Activated CD8-positive, alpha-beta memory T cell treated with anti-CD3 and anti-CD28 coated beads for 48 hours (primary cell): ENCODE measurements at places on chromosomes 16 and 17.

DNA sequence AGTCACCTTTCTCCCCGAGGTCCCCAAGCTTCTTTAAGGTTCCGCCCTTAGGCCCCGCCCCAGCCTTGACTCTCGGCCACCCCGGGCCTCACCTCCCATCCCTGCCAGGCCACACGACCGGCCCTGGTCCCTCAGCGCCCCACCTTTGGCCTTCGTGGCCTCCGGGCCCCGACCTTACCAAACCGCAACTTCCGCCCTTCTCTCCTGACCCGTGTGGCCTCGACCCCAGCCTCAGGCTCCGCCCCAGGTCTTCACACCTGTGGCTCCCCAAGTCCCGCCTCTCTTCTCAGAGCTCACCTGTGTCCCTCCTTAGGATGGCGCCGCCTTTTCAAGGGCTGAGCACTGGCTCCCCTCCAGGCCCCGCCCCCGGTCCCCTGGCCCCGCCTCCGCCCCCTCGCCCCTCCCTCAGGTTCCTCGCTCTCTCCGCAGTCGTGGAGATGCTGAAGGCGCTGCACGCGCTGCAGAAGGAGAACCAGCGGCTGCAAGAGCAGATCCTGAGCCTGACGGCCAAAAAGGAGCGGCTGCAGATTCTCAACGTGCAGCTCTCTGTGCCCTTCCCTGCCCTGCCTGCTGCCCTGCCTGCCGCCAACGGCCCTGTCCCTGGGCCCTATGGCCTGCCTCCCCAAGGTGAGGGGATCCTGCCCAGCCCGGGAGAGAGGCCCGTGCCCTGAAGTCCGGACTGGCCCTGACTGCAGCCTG is 10.0 kb upstream of the CISD3 start:
- no peak for DNase-seq

DNA sequence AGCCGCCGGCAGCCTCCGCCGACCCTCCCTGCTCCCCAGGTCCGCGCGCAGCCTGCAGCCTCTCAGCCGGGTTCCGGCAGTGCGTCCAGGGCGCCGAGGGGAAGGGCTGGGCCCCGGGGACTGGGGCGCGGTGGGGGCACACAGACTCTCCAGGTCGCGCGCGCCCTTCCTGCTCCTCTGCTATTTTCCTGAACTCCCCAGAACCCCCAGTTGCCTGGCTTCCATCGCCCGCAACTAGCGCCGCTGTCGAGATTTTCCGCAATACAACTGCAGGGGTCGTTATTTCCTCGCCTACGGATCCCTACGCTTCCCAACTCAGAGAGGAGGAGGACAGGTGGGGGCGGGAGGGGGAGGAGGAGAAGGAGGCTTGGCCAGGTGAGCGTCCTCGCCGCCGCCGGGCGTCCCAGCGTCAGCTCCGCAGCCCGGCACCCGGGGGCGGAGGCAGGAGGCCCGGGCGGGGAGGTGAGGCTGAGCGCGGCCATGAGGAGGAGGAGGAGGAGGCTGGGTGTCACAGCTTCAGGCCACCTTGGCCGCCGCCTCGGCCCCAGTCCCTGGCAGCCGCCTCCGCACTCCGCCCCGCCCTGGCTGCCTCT is at the start of gene CA10:
Gene CA10, minus strand, starts transcription at position 265 of the 593 bp plus-strand sequence.
- DNase-seq, result no peak

DNA sequence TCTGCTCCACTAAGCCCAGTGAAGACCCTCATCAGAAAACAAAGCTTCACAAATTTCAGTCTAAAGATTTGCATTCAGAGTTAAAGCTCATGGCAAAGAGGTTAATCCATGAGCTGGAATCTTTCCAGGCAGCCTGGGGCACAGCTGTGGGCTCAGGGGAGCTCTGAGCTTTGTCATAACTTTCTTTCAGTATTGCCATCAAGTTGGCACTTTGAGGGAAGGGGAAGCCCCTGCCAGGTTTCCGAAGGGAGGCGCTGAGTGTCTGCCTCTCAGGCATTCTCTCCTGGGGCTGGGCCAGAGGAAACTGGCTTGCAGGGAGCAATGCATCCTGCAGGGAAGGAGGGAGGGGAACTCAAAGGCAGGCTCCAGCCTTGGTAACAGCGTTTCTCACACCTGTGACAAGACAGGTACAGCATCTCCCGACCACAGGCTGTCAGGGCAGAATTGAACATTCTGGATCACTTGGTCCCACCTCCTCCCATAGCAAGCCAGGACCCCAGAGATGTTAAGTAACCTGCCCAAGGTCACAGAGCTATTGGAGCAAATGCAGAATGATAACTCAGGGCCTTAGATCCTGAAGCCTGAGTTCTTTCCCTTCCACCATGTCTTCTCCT is 3.9 kb downstream of the LPO start:
- DNase-seq, result no peak

- DNase-seq, result no peak
Measured at GRCh38 chr17:3385869-3386816, at the start of gene OR3A2. OR3A2 (minus strand) TSS chr17:3386308.

GRCh38 chr17:78925662-78926555 is 722 bp upstream of the TIMP2 start:
- DNase-seq, result no peak

DNA sequence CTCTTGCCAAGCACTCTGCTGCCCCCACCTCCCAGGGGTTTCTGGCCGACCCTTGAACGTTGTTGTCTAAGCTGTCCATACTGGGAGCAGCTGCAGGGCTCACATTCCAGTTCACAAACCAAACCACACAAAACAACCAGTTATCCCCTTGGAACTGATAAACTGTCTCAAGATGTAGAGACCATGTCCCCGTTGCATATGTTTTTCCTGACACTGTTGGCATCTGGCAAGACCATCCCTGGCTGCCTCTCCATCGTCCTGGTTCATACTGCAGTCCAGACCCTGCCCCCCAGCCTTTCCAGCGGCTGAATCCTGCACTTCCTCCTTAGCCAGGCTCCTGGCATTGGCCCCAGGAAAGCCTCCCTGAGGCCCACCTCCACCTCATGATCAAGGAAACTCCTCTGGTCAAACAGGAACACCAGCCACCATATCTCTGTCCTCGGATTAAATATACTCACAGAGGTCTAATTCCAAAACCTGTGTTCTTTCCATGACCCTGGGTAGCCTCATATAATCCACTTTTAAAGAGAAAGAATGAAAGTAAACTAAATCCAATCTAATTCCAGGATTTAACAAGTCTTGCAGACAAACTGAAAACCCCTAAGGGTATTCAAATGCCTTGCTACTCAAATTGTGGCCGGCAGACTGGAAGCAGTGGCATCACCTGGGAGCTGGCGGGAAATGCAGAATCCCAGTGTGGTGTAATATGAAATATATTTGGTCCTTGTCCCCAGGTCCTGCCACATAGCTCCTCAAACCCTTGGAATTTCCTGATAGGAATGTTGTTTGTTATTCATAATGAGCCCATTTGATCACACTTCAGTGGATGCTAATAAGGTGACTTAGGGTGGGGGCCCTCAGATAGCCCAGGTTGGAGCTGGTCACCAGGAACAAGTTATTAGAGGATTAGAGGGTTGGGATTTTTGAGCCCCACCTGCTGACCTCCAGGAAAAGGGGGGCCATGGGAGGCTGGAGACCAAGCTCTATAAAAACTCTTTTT is 14.2 kb downstream of the GAS7 start:
- DNase-seq, result no peak

DNA sequence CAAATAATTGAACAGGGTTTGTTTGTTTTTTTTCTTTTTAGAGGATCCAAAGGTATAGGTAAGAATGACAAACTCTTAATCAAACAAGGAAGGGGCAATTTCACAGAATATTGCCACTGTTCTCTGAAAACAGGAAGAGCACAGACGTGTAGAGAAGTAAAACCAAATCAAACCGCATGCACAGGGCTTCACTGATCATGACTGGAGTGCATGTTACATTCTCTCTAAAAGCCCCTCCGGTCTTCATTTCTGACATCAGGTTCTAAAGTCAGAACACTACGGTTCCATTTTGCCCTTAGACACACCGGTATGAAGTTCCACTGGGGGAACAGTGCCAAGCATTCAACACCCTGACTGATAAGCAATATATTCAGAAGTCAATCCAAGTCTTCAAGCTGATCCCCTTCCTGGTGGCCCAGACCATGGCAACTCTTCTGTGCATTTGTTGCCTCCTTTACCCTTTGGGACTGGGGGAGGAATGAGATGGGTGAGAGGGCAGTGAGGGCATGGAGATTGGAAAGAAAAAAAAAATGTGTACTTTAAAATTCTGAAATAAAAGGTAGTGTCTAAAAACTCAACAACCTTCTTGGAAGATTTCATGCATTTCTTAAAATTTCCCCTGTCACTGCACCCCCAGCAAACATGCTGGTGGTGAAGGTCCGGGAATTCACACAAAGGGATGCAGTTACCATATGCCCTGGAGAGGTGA is 1.4 kb downstream of the MMD start:
- no peak for DNase-seq

- no peak for DNase-seq
Measured at GRCh38 chr16:929227-930073, 41.3 kb downstream of the LMF1 start.

DNA sequence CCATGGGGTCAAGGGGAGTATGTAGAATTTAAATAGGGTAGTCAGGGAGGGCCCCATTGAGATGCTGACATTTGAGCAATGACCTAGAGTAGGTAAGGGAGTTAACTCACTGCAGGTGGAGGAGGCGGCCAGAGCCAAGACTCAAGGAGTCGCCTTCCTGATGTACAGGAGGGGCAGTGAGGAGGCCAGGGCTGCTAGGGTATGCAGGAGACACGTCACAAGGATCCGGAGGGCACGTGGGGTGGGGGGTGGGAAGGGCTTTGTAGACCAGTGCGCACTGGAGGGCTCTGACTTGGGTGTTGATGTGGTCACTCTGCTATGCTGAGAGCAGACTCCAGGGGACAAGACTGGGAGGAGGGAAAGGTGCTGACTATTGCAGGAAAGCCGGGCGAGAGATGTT is 37.5 kb downstream of the SPECC1 start:
- no peak for DNase-seq

GRCh38 chr17:6867849-6868248 is 36.3 kb upstream of the TEKT1 start:
- DNase-seq, result no peak

DNA sequence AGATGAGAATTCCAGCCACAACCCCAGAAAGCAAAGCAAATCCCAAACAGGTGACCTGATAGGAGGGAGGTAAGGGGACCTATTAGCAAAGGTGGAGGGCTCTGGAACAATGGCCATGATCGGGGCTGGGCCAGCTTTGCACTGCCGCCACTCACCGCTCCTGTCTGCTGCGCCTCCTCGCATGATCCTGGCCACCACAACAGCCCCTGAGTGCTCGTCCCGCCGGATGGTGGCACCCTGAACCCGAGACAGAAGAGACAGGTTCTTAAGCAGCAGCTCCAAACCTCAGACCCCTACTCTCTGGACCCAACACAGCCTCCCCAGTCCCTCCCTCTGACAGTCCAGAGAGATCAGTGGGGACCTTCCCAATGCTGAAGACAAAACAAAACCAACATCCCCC is 5.3 kb downstream of the MPP3 start:
- no peak for DNase-seq

GRCh38 chr17:9917131-9917530 is 12.1 kb upstream of the RCVRN start:
- DNase-seq, result no peak

DNA sequence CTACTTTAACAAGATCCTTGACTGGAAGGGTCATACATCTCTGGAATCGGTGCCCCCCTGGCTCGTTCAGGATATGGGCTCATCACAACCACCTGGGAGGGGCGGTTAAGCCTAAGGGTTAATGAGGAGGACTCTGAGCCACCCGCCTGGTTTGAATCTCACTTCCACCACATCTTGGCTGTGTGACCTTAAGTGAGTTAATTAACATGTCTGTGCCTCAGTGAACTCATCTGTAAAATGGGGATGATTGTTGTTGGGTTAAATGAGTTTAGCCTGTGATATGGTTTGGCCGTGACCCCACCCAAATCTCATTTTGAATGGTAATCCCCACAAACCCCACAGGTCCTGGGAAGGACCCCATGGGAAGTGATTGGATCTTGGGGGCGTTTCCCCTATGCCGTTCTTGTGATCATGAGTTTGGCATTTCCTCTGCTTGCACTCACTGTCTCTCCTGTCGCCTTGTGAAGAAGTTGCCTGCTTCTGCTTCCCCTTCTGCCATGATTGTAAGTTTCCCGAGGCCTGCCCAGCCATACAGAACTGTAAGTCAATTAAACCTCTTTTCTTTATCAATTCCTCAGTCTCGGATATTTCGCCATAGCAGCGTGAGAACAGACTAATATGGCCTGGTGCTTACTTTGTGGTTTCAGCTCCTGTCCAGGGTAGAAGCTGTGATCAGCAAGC is 214.0 kb upstream of the CIBAR2 start:
- DNase-seq, result no peak

GRCh38 chr16:4257646-4258556 is 14.9 kb downstream of the TFAP4 start:
- DNase-seq, result no peak

DNA sequence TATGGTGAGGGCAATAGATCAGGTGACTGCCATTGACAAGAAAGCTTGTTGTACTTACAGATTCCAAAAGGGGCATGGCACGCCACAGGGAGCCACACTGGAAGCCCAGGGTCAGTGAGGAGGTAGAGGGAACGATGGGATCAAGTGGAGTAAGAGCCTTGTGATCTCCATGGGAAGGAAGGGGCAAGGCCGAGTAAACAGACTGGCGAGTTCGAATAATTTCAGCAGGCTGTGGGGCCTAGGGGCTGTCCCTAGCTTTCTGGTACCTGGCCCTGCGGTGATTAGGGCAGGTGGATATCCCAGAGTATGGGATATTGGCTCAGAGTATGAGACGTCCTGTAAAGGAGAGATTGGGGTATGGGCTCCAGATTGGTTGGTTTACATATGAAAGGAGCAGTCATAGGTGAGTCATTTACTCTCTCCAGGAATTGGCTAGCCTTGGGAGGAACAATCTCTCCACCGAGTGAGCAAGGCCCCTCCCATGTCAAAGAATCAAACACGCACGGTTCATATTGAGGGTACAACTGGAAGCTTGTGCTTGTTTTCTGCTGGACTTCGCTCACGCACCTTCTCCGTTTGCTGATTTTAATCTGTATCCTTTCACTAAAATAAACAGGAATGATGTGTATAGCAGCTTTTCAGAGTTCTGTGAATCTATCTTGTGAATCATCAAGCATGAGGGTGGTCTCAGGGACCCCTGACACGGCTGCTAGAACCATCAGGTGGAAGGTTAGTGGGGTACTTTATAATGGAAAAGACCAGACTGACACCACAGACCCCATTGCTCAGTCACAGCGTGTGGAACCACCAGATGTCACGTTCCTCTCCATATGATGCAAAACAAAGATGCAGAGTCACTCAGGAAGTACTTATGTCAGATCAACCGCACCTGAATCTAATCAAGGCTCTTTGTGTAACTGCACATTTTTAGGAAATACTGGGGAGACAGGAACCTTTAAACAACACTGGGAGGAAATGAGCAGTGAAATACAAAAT is 27.9 kb downstream of the GABARAPL2 start:
- DNase-seq, result no peak

GRCh38 chr17:3574231-3574630 is 16.6 kb upstream of the TRPV3 start:
- DNase-seq, result no peak

- DNase-seq, result no peak
Measured at GRCh38 chr16:73231379-73231778, 183.5 kb upstream of the ZFHX3 start.

DNA sequence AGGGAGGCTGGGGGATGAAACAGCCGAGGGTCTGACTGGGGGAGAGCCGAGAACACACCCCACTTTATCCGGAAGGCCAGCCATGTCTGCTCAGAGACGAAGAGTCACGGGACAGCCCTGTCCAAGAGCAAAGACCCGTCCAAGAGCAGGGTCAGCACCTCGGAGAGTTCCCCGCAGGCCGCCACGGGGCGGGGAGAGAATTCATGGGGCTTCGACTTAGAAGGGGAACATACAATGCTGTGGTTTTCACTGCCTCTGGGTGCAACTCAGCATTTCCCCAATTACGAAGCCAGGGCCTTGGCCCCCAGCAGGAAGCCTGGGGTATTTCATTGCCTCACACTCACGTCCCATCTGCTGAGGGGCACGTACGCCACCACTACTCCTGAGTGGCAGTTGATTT is 59.3 kb downstream of the JPH3 start:
- DNase-seq, result peak; percentile 9
